ENCODE measurements at places on chromosomes 3 and 15.

GRCh38 chr3:15041950-15042349 lies 23.2 kb downstream of the MRPS25 start:
- no peak for DNase-seq

- no peak for DNase-seq
These were observed 34.5 kb downstream of the ALCAM start for GRCh38 chr3:105401254-105401653.

DNA sequence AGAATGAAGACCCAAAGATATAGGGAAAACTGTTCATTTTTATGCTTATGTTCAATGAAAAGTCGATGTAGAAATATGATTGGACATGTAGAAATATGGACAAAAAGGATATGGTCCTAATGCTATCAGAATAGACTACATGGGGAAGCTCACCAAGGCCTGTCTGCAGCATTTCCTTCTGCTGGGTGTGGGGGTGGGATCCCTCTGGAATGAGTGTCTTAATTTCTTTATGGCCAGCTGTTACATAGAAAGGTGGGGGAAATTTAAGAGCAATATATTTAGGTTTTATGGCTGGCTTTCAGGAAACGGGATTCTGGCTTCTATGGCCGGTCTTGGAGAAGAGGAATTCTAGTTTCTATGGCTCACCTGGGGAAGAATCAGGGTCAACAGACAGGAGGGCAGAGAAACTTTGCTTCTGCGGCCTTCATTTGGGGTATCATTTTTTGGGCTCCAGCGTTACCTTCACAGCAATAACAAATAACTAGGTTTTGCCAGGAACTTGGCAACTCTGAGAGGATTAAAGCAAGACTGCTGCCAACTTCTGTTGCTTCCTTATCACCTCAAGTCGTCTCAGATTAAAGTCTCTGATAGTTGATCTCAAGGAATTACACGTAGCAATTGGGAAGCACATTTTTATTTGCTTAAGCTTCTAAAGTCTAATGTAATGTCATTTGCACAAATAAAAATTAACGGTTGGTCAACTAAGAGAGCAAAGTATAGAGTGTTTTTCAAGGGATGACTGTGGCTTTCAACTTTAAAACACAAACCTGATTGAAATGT lies 57.0 kb upstream of the GATM start:
- no peak for DNase-seq

GRCh38 chr3:185813205-185813604 lies 11.6 kb downstream of the IGF2BP2 start:
- DNase-seq = no peak

- DNase-seq = no peak
These were observed 60.9 kb upstream of the DCBLD2 start for GRCh38 chr3:98962189-98962930.

DNA sequence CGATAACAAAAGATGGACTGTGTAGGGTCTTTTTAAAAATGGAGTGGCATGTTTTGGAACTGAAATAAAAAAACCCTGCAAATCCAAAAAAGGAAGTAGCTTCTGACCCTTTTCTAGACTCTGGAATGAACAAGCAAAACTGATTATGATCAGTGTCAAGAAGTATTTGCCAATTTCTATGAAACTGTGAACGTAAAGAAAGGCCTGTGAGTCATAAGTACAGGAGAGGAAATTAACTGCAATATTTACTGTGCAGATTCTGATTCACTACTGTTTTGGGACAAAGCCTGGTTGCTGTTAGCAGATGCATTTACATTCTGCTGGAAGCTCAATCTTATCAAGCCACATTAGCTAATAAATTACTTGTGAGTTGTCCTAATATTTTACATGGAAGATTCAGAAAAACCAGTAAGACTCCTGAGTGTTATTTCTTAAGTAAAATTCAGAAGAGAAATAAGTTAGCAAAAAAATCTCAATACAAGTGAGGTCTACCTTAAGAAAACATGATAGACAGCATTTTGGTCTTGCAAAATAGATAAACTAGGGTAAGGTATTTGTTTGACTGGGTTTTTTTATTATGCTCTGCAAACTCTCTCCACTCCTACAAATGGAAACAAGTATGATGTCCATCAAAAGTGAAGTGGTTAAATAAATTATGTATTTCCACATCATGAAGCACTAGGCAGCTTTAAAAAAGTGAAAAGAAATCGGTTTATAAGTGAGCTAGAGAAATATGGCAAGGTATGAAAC lies 90.2 kb upstream of the LMOD3 start:
- no peak for DNase-seq

DNA sequence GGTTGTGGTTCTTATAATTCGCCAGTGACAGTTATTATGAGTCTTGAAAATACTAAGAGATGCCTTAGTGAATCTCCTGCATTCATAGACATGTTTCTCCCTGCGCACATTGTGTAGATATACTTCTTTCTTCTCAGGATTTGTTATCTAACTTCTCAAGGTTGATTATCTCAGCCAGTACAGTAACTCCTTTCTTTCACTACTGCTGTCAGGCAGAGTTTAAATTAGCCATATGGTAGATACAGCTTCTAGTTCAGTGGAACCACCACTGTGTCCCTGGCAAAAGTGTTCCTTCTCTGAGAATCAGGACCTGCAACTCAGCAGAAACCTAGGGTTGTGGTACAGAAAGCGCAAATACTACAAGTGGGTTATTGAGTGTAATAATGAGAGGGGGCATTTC lies 175.0 kb upstream of the SGO1 start:
- no peak for DNase-seq

GRCh38 chr3:172717493-172718088 lies 6.7 kb upstream of the NCEH1 start:
- DNase-seq = no peak

GRCh38 chr15:63457379-63457778 lies 47.0 kb upstream of the USP3 start:
- DNase-seq = no peak

DNA sequence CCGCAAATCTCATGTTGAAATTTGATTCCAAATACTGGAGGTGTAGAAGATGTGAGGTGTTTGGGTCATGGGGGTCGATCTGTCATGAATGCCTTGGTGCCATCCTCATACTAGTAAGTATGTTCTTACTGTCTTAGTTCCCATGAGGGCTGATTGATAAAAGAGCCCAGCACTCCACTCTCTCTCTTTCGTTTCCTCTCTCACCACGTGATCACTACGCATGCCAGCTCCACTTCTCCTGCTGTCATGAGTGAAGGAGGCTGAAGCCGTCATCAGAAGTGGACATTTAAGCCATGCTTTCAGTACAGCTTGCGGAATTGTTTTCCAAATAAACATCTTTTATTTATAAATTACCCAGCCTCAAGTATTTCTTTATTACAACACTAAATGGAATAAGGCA lies 6.1 kb downstream of the OR5H15 start:
- no peak for DNase-seq

- DNase-seq = no peak
These were observed 20.1 kb downstream of the IFT122 start for GRCh38 chr3:129460155-129460554.

- peak; percentile 17 for DNase-seq
These were observed 305.9 kb downstream of the CACNA2D3 start for GRCh38 chr3:54427941-54428871.

DNA sequence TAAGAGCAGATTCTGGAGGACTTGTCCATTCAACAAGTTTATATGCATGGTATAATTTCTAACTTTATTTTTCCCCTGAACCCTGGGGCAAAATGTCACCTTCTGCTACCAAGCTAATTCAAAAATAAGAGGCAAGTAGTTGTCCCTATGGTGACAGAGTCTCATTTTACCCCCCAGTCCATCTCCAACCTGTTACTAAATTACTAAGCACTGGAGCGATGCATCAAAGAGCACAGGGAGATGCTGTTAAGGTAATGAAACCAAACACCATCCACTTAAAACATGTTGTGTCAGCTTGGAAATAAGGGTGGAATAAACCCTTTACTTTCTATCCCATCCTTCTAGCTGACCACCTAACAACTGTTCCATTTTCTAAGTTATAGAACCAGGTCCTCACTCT lies 417.4 kb upstream of the ATP11B start:
- DNase-seq = no peak

GRCh38 chr3:132342183-132342582 lies 25.0 kb downstream of the ACP3 start:
- no peak for DNase-seq

DNA sequence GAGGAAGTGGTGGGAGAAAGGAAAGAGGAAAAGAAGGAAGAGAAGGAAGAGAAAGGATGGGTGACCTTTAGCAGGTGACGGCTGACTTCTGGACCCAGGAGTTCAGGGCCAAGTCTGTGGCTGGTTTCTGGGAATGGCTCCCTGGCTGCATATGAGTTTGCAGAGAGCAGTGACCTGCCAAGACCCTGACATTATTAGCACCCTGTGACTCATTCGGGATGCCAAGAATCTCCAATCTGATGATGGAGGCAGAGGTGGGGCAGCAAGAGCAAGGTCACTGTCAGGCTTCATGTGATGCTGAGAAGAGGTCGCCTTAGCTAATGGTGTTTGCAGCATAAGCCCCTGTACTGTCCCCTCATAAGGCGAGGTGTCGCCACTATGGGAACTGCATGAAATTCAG lies 42.6 kb downstream of the MYZAP start:
- no peak for DNase-seq

GRCh38 chr15:92653836-92654539 lies 1.6 kb downstream of the FAM174B start:
- no peak for DNase-seq

DNA sequence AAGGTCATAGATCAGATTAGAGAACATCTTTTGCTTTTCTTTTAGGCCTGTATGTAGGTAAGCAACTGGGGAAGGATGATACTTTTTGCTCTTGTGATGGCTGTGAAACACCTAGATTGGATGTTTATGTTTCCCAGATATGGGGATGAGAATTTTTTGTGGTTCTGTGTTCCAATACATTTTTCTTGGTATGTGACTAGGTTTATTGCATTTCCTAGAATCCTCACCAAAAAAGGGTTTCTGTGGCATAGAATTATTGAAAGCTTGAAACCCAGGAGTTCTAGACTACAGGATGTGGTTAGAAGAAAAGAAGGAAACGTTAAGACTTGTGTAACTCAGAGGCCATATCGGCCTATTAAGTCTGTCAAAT lies 25.8 kb downstream of the OXNAD1 start:
- DNase-seq = no peak

GRCh38 chr3:69406163-69406562 lies 20.3 kb upstream of the FRMD4B start:
- no peak for DNase-seq

DNA sequence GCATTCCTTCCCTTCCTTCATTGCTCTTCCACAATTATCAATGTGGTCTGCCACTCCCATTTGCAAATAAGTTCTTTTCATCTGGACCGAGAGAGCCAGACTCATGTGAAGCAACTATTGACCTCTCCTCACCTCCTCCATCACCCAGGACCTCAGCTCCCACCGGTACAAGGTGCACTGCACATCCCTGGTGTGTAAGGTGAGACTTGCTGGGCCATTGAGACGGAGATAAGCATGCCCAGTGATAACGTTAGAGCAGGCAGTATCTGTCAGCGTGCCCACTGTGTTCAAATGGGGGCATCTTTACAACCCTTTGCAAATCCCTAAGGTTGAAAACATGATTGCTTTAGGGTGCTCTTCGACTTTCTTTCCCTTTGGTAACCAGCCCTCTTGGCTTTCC lies 154.8 kb downstream of the ADAMTS17 start:
- no peak for DNase-seq

- no peak for DNase-seq
These were observed 57.2 kb downstream of the RAB11A start for GRCh38 chr15:65926459-65926858.

GRCh38 chr3:120437559-120437958 lies 13.2 kb downstream of the FSTL1 start:
- DNase-seq = no peak

DNA sequence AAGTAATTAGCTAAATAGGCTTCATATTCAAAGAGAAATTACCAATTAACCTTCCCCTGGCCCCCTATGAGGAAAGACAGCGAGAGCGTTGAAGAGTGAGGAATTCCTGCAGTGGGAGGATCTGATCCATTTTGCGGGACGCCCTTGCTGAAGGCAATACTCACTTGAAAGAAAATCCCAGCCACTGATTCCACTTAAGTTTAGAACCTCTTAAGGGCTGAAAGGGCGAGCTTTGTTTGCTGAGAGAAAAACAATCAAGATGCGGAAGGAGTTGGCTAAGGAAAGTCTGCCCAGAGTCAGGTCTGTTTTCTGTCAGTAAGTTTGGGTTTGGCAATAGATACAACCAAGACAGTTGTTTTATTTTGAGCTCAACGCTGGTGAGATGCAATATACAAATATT lies 102.8 kb upstream of the GBE1 start:
- no peak for DNase-seq

DNA sequence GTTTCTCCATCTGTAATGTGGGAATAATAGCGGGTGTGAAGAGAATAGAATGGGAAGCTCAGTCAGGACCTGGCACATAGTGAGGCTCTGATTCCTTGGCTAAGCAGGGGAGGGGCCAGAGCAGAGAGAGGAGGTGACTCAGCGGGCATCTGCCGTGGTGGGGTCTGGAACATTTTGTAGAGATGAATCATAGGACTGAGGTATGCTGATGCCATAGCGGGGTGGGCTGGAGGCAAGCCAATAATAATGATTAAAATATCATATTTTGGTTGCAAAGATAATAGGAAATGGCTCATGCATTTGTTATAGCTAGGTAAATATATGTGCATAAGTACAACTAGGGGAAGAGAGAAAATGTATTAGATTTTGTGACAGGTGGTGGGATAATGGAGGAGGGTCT lies 11.2 kb downstream of the TGM4 start:
- no peak for DNase-seq

DNA sequence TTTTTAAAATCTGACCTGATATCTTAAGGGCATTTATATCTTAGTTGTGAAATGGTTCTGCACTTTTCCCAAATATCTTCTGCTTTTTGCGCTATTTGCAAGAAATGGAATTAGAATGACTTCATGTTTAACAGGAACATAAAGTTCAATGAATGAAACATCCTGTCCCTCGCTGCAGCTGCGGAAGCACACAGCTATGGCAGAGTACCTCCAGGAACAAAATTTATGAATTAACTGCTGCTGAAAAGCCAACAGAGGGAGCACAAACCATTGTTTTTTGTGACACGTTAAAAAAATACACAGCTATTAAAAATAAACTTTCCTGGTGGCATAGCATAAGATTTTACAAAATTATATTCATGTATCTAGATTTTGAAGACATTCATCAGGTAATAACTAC lies 404.4 kb upstream of the MDFIC2 start:
- DNase-seq = no peak

DNA sequence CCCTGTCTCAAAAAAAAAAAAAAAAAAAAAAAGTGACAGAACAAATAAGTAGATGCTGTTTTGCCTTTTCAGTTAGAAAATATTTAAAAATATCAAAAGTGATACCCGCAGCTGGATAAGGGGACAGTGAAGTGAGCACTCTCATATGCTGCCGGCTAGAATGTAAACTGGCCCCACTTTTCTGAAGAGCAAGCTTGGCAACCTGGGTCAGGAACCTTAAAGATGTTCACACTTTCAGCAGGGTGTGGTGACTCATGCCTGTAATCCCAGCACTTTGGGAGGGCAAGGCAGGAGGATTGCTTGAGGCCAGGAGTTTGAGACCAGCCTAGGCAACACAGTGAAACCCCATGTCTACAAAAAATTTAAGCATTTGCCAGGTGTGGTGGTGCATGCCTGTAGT lies 17.4 kb downstream of the FSD2 start:
- DNase-seq = no peak

All from C1 segment of cervical spinal cord (tissue), 14 donors.